ENCODE measurements at places on chromosomes 12 and 14.

GRCh38 chr14:65100922-65101541 lies 1.3 kb downstream of the MAX start:
- DNase-seq = no peak

- DNase-seq = no peak
Observed at GRCh38 chr12:24823808-24824515, 124.9 kb downstream of the BCAT1 start.

DNA sequence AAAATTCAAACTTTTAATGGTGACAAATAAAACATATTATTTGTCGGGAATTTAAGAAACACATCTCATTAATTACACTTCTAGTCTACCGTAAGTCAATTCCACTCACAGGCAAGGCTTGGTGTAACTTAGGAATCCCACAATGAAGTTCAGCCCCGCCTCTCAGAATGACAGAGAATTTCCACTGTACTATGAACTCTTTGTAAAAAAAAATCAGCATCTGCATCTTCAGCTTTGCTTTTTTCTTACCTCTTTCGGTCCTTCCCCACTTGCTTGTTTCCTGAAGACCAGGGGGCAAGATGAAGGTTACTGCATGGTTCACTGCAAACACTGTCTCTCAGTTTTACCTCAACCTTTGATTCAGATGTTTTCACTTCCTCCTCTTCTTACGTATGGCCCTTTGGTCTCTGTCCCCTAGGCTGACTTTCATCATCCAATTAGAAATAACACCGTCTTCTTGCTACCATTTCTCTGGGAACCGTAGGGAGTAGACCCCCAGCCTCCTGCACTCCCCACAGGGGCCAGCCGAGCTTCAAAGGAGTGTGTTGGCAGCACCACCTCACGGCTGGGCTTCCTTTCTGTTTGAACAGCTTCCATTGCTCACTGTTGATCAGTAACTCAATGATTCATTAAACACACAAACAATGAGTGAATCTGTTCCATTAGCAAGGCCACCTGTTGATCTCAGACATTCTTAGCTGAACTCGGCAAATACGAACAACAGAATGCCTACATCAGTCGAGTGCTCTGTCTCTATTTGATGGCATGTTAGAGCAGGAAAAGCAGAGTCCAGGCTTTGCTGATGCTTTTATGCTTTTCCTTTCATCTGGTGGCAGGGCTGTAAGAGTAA lies 343.0 kb downstream of the BMP4 start:
- no peak for DNase-seq

GRCh38 chr12:110929818-110930217 lies 9.4 kb upstream of the MYL2 start:
- no peak for DNase-seq

GRCh38 chr12:6425590-6426531 lies 18.9 kb upstream of the CD27 start:
- DNase-seq = no peak

- DNase-seq = no peak
Observed at GRCh38 chr12:52790427-52791270, 5.3 kb downstream of the KRT3 start.

DNA sequence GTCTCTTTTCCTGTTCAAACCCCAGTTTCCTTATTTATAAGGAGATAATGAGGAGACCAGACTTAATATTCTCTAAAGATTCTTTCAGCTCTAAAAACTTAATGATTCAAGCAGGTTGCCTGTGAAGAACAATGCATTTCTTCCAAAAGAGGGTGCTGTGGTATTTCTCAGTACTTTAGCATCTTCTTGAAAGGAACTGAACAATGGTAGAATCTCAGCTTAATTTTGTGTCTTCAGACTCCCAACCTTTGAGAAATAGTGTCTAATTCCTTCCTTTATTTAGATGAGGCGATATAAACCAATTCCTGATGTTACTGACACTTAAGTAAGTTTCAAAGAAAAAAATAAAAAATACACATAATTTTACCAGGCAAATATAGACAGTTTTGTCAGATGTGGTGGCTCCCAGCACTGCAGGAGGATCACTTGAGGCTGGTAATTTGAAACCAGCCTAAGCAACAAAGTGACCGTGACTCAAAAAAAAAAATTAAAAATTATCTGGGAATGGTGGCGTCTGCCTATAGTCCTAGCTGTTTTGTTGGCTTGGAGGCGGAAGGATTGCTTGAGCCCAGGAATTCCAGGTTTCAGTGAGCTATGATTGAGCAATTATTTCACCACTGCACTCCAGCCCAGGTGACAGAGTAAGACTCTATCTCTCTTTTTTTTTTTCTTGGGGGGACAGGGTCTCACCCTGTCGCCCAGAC lies 76.9 kb upstream of the PSMA6 start:
- DNase-seq = peak; percentile 14

DNA sequence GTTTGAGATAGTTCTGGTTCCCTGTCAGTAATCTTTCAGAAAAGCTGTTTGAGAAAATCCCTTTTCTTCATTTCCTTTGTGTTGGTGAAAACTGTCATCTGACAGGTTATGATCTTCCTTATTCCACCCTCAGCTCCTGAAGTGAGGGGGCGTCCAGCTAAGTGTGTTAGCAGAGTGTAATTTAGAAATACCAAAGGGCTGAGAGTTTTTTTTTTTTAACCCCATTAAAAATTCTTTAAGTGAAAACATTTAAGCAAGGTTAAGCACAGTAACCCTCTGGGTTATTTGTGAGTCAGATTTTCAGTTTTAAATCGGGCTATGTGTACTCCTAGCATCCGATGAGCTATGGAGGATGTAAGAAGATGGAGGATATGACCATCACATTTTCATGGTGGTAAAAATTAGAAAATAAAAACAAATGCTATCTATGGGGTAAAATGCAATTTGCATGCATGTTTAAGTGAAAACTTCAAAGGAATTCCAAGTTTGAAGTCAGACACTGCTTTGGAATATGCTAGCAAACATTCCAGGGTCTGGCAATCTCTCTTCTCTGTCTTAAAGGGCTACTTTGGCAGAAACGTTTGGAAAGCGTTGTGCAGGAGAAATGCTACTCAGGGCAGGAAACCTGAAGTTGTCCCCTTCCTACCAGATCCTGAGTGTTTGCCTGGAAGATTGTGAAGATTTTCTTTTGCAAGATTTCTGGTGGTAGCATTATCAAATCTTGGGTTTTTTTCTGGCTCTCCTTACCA lies 197.0 kb upstream of the PRICKLE1 start:
- no peak for DNase-seq

- DNase-seq = no peak
Observed at GRCh38 chr14:33755358-33755757, 195.5 kb downstream of the EGLN3 start.

- no peak for DNase-seq
Observed at GRCh38 chr12:57875753-57876547, 29.4 kb upstream of the CTDSP2 start.

DNA sequence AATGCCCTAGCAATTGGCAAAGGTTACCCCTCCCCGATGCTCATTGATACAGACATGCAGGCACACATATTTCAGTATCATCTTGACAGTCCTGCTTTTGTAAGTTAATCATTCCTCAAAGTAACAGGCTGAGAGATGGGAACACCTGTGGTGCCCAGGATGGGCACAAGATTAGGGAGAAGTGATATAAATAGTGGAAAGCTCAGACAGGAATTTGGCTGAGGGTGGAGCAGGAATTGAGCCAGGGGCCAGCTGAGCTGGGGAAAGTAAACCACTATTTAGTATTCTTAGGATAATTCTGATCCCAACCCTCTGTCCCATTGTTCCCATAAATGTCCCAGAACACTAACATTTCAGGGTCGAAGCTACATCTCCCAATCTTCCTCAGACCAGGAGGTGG lies 38.3 kb downstream of the DAO start:
- DNase-seq = no peak

DNA sequence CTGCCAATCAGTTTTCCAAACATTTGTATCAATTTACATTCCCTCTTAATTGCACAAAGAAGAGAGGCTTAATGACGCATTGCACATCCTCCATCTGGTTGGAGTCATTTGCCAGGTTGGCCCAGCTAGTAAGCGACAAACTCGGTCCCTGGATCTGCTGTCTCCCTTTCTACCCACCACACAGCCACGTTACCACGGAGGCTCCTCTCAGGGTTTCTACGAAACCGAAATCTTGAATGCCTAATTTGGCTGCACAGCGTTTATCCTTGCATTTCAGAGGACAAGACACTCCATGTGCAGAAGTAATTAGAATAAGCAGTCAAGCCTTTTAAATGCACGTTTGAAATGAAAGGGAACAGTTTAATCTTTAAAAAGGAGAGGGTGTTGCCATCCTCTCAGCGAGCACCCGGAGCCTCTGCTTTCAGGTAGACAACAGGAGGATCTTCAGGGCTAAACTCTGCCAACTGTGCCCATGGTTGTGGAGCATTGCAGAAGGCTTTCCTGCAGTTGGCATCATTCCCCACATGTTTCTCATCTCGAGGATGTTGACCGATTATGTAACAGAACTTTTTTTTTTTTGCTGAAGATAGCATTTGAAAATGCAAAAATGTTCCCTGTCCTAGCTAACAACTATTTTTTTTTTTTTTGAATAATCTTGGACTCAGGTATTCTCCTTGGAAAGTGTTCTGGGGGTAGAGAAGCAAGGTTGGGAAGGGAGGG lies 37.8 kb downstream of the SLC24A4 start:
- DNase-seq = no peak

GRCh38 chr14:36513012-36513420 lies 7.0 kb downstream of the NKX2-1 start:
- no peak for DNase-seq

- no peak for DNase-seq
Observed at GRCh38 chr14:71666571-71667145, 265.6 kb upstream of the RGS6 start.

GRCh38 chr12:117139025-117139717 lies 40.0 kb upstream of the TESC start:
- DNase-seq = no peak

- no peak for DNase-seq
Observed at GRCh38 chr14:59359431-59360124, 105.6 kb downstream of the GPR135 start.

- DNase-seq = no peak
Observed at GRCh38 chr12:5577211-5577612, 145.3 kb downstream of the NTF3 start.

GRCh38 chr14:66133666-66134065 lies 352.5 kb upstream of the CCDC196 start:
- no peak for DNase-seq

Measured in HS-5 (cell line).